ENCODE measurements at places on chromosomes 7 and 10.

DNA sequence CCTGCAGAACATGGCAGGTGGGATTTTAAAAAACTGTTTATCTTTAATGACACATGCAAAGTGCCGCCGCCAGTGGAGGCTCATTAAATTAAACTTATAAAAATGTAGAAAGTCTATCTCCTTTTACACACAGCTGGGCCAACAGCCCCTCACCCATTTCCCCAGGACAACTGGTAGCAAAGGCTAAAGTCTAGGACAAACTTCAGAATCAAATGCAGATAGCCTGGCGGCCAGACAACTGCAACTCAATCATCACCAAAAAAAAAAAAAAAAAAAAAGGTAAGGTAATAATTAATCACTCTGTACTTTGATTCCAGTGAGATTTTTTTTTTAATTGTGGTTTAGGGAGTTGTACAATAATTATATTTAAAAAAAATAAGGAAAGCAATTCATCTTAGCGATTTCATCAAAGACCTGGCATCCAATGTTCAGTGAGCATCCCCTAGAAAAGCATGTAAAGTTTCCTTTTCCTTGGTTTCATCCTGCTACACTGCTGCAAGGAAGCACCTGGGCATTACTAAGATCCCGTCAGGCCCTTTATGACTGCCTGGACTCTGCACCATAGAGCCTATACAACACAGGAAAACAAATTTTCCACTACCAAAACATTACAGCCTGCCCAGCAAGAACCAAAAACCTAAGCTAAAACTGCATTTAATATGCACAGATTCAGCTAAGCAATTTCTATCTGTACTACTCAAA lies 98.5 kb downstream of the GRB10 start:
- H3K4me1 ChIP-seq: no peaks in the 10 kb centered on the region
- H3K27ac ChIP-seq: no peak overlapping the region
- peaks cover 30% of the 10 kb centered on the region for H3K27me3 ChIP-seq
- DNase-seq: no peak

DNA sequence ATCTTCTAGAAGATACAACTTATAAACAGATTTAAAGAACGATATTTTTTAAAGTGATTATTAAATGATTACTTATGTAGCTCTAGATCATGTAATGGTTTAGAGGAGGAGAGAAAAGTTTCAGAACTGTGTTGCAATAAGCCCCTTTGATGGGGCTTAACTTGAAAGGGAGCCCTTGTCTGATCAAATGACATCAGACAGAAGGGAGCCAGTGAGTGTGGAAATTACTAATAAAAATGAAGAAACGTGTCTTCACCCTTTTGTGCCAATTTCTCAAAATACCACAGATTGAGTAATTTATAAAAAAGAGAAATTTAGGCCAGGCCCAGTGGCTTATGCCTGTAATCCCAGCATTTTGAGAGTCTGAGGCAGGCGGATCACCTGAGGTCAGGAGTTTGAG lies 318.2 kb downstream of the EXOC4 start:
- no peaks in the 10 kb centered on the region for H3K36me3 ChIP-seq
- no peaks in the 10 kb centered on the region for H3K27me3 ChIP-seq
- no peak overlapping the region for H3K27ac ChIP-seq
- no peak for DNase-seq
- H3K4me1 ChIP-seq: peaks cover 5% of the 10 kb centered on the region

GRCh38 chr7:18572154-18572553 lies 76.6 kb downstream of the HDAC9 start:
- DNase-seq: no peak
- H3K4me1 ChIP-seq: peaks cover 5% of the 10 kb centered on the region
- no peaks in the 10 kb centered on the region for H3K36me3 ChIP-seq
- H3K27ac ChIP-seq: no peak overlapping the region
- H3K27me3 ChIP-seq: no peaks in the 10 kb centered on the region

DNA sequence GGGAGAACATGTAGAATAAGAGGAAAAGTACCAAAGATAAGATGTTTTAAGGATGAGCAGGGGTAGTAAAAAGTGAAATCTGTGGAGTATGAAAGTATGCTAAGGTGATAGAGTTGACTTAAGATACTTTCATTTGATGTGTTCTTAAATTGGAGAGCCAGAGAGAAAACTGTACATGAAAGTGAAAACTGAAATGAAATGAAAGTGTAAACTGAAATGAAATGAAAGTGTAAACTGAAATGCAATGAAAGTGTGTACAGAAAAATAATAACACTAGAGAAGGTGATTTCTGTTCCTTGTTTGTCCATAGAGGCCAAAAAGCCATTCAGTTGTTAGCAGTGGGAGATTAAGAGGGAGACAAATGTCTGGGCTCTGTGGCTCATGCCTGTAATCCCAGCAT lies 17.5 kb downstream of the AHR start:
- H3K27ac ChIP-seq: no peak overlapping the region
- peaks cover 7% of the 10 kb centered on the region for H3K4me1 ChIP-seq
- no peaks in the 10 kb centered on the region for H3K27me3 ChIP-seq
- no peak overlapping the region for H3K4me3 ChIP-seq
- no peak for DNase-seq

GRCh38 chr7:12139416-12139815 lies 71.7 kb upstream of the TMEM106B start:
- no peaks in the 10 kb centered on the region for H3K36me3 ChIP-seq
- no peaks in the 10 kb centered on the region for H3K4me1 ChIP-seq
- no peak overlapping the region for H3K4me3 ChIP-seq
- no peak overlapping the region for H3K27ac ChIP-seq

DNA sequence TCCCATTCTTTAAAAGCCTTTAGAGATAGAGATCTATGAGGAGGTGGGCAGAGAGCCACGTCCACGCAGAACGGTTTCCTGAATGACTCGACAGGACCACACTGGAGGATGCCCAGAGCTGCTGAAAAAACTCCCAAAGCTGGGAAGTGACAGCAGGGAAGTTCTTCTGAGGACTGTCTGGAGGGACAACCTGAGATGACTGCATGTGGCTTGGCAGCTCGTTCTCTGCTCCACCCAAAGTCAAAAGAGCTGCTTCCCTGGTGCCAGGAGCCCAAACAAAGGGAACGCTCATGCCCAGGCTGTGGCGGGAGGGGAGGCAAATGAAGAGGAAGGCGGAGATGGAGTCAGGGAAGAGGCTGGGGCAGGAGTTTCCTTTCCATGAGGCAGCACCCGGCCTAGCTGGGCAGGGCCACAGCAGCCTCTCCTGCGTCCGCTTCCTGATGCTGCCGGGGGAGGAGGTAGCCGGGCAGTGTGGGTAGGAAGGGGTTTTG lies 95.4 kb downstream of the CCDC3 start:
- no peak overlapping the region for H3K4me3 ChIP-seq
- H3K4me1 ChIP-seq: peaks cover 6% of the 10 kb centered on the region
- H3K27me3 ChIP-seq: peaks cover 19% of the 10 kb centered on the region
- no peak for DNase-seq
- H3K27ac ChIP-seq: no peak overlapping the region

DNA sequence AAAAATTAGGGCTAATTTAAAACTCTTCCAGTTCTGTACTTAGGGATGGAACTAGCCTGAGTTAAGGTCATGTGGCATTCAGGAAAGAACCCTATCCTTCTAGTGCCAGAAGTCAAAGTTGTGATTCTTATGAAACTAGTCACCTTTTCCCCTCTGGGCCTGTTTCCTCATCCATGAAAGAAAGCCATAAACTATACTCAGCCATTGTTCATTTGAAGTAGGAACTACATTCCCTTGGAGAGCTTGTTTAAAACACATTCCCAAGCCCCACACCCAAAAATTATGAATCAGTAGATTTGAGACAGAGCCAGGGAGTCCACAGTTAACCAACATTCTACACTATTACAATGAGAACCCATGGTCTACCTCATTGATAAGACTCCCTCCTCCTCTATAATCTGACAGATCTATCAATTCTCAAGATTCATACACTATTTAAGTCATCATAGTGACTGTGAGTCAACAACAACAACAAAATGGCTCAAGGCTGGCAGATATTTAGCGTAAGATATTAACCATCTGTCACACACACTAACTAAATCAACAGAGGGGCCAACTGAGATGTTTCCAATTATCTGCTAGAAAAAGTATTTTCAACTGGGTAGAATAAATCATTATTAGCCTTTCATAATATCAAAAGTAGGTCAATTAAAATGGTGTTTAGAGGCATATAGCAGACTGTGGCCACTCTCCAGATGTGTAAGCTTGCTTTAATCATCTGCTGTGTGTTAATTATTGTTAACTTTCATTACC lies 102.3 kb downstream of the SLC25A13 start:
- H3K27ac ChIP-seq: no peak overlapping the region
- no peak for DNase-seq
- H3K36me3 ChIP-seq: no peaks in the 10 kb centered on the region
- peaks cover 6% of the 10 kb centered on the region for H3K4me1 ChIP-seq
- no peaks in the 10 kb centered on the region for H3K27me3 ChIP-seq
- no peak overlapping the region for H3K4me3 ChIP-seq

DNA sequence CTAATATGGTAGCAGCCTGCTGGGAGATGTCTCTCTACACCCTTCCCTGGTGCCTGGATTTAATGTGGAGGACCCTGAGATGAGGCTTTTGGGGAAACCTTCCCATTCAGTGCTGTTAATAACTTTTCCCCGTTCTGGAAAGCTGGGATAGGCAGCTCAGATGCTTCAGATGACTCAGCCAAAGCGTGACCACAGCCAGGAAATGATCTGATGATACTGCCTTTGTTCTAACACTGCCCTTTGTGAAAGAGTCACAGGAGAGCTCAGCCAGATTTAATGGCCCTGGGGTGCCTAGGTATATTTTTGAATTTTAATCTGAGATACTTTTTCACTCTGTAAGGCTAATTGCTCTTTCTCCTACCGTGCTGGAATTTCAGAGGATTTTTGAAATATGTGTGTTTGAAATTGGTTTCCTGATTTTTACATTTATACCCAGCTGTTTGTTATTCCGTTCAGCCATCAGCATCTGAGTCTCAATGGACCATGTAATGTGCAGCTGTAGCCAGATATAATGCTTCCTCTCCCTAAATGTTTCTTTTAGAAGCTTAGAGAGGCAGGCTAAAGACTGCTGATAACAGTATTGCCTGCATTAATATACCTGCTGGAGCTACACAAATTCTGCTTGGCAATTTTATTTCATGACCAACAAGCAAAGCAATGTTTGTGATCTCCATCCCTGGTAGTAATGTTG lies 17.8 kb downstream of the CELF2 start:
- peaks cover 6% of the 10 kb centered on the region for H3K4me1 ChIP-seq
- peaks cover 29% of the 10 kb centered on the region for H3K27me3 ChIP-seq
- H3K36me3 ChIP-seq: no peaks in the 10 kb centered on the region
- H3K4me3 ChIP-seq: no peak overlapping the region
- no peak for DNase-seq

- no peaks in the 10 kb centered on the region for H3K36me3 ChIP-seq
- H3K27me3 ChIP-seq: no peaks in the 10 kb centered on the region
- no peaks in the 10 kb centered on the region for H3K4me1 ChIP-seq
- no peak overlapping the region for H3K27ac ChIP-seq
- no peak overlapping the region for H3K4me3 ChIP-seq
- DNase-seq: no peak
Observed at GRCh38 chr10:71462062-71462935, 65.6 kb downstream of the CDH23 start.

GRCh38 chr7:24169077-24169624 lies 114.8 kb upstream of the NPY start:
- DNase-seq: no peak
- no peak overlapping the region for H3K27ac ChIP-seq
- H3K27me3 ChIP-seq: peaks cover 14% of the 10 kb centered on the region
- no peaks in the 10 kb centered on the region for H3K36me3 ChIP-seq

DNA sequence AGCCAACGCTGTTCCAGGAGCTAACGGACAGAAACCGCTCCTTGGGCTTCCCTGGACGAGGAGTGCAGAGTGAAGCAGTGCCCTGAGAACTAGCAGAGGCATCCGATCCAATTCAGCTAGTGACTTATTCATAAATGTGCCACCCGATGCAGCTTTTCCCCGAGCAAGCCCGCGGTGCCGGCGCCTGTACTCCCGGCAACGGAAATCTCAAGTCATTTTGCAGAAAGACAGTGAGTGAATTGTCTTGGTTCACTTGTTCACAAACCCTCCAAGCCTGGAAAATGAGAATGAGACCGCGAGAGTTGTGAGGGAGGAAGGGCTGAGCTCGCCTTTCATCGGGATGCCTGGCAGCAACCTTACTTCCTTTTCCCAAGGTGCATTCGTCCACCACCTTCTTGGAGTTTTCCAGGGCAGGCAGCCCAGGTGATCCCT lies 87.5 kb downstream of the COBL start:
- no peak for DNase-seq
- H3K4me1 ChIP-seq: no peaks in the 10 kb centered on the region
- H3K36me3 ChIP-seq: no peaks in the 10 kb centered on the region
- H3K4me3 ChIP-seq: no peak overlapping the region

DNA sequence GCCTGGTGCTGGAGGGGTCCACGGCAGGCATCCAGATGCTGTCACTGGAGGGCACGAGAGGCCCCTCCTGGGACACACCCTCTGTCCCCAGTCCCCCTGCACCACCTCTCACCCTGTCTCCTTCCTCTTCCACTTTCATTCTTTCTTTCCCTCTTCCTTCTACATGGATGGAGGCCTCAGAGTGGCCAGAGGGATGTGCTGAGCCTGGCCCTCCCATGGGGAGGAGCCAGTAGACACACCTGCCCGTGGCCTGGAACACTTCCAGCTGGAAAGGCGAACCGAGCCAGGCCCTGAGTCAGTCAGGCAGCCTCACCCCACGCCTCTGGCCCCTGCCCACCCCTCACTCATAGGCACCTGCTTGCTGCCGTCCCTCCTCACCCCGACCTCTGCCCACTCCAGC lies 55.9 kb upstream of the MXI1 start:
- H3K4me3 ChIP-seq: no peak overlapping the region
- H3K27me3 ChIP-seq: peaks cover 50% of the 10 kb centered on the region
- peaks cover 36% of the 10 kb centered on the region for H3K4me1 ChIP-seq
- no peak for DNase-seq
- H3K27ac ChIP-seq: no peak overlapping the region
- no peaks in the 10 kb centered on the region for H3K36me3 ChIP-seq

DNA sequence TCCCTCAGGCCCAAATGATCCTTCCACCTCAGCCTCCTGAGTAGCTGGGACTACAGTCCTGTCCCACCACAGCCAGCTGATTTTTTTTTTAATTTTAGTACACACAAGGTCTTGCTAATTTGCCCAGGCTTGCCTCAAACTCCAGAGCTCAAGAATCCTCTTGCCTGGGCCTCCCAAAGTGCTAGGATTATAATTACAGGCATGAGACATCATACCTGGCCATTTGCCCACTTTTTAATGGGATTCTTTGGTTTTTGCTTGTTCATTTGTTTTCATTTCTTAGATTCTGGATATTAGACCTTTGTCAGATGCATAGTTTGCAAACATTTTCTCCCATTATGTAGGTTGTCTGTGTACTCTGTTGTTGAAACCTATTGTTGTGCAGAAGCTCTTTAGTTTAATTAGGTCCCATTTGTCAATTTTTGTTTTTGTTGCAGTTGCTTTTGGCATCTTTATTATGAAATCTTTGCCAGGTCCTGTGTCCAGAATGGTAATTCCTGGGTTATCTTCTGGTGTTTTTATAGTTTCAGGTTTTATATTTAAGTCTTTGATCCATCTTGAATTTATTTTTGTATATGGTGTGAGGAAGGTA lies 95.2 kb downstream of the GLCCI1 start:
- peak overlapping the region; percentile 28 for H3K27ac ChIP-seq
- no peak for DNase-seq
- H3K27me3 ChIP-seq: no peaks in the 10 kb centered on the region

All from natural killer cell treated with Interleukin-12 subunit alpha and Interleukin-12 subunit beta and Interleukin-15 and Interleukin-18, amount 100 ng/mL, for 72 hours (primary cell).